ENCODE measurements at places on chromosomes 5 and 9.

DNA sequence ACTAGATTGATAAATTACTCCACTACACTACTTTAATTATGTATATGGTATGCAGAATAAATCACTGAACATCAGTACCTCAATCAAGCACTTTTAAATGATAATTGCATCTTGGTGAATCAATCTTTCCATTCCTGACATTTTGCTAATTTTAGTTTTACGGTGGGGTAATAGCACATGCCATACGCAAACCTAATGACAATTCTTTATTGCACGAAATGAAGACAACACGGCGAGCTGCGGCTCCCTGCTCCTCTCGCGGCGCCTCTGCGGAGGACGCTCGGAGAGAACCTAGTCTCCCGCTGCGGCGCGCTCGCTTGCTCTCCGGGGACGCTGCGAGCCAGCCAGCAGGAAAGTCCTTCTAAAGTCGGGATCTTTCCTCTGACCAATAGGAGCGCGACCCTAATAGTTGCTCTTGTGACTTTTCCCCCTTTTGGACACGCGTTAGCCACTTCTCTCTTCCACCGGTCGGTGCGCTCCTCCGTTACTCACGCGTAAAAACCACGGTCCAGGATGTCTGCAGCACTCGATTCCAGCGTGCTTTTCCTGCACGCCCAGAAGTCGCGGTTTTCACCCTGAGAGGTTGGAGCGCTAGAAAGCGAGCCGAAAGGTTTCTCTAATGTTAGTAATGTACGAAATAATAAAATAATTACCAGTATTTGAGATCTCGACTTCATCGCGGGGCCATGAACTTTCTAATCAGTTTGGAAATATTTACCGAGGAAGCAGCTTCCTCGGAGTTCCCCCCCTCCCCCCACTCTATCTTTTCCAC lies 1.0 kb upstream of the MEF2C start:
- peak overlapping the region; percentile 84 for H3K27ac ChIP-seq
- H3K4me1 ChIP-seq = peaks cover 22% of the 10 kb centered on the region
- peak overlapping the region; percentile 73 for H3K4me3 ChIP-seq
- no peaks in the 10 kb centered on the region for H3K36me3 ChIP-seq
- peak; percentile 93 for DNase-seq

DNA sequence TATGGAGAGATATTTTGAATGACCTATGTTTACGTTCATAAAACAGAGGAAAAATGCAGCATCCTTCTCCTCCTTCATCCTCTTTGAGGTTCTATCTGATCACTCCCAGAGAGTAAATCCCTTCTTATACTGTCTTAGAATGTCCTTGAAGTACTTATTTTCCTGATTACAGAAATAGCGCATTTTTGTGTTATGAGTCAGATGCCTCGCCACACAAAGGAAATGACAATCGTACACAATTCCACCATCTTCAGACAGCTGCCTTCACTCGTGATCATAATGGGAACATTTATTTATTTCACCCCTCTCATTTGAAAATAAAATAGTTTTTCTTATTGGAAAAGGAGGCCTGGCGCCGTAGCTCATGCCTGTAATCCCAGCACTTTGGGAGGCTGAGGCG lies 2.4 kb upstream of the GLT6D1 start:
- no peaks in the 10 kb centered on the region for H3K4me1 ChIP-seq
- H3K36me3 ChIP-seq = no peaks in the 10 kb centered on the region
- H3K27ac ChIP-seq = no peak overlapping the region
- DNase-seq = peak; percentile 27

- H3K4me3 ChIP-seq = no peak overlapping the region
- no peaks in the 10 kb centered on the region for H3K36me3 ChIP-seq
- H3K27ac ChIP-seq = no peak overlapping the region
Measured at GRCh38 chr5:54615381-54615780, 97.8 kb downstream of the SNX18 start.

- peak; percentile 80 for DNase-seq
- H3K4me3 ChIP-seq = no peak overlapping the region
- no peaks in the 10 kb centered on the region for H3K27me3 ChIP-seq
- no peaks in the 10 kb centered on the region for H3K36me3 ChIP-seq
- H3K4me1 ChIP-seq = peaks cover 38% of the 10 kb centered on the region
- no peak overlapping the region for H3K27ac ChIP-seq
Measured at GRCh38 chr9:35903049-35903448, 3.0 kb upstream of the HRCT1 start.

- no peaks in the 10 kb centered on the region for H3K36me3 ChIP-seq
- no peak overlapping the region for H3K27ac ChIP-seq
- H3K4me3 ChIP-seq = no peak overlapping the region
Measured at GRCh38 chr5:130706696-130707095, 458.4 kb downstream of the HINT1 start.

Measured in osteoblast (primary cell).